ENCODE measurements at places on chromosomes 7 and 10.
A peak's percentile ranks its signal among the peaks of the same experiment; 100 is the strongest.

- DNase-seq: no peak
Observed at GRCh38 chr7:123615344-123615743, 13.7 kb downstream of the ASB15 start.

GRCh38 chr10:3647074-3647473 lies 137.9 kb downstream of the KLF6 start:
- DNase-seq: no peak

DNA sequence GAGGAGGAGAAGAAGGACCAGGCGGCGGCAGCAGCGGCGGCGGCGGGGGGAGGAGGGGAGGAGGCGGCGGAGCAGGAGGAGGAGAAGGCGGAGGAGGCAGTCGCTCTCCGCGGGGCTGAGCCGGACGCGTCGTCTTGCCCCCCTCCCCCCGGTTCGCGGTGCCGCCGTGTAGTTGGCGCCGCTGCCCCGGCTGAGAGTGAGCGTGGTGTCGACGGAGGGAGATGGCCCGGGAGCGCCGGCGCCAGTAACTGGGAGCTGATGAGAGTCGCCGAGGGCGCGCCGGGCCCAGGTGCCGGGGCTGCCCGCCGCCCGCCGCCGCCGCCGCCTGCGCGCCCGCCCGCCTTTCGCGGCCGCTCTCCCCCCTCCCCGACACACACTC lies 257 bp downstream of the WAC start:
- no peak for DNase-seq

GRCh38 chr10:59265141-59265540 lies 88.7 kb downstream of the PHYHIPL start:
- no peak for DNase-seq

DNA sequence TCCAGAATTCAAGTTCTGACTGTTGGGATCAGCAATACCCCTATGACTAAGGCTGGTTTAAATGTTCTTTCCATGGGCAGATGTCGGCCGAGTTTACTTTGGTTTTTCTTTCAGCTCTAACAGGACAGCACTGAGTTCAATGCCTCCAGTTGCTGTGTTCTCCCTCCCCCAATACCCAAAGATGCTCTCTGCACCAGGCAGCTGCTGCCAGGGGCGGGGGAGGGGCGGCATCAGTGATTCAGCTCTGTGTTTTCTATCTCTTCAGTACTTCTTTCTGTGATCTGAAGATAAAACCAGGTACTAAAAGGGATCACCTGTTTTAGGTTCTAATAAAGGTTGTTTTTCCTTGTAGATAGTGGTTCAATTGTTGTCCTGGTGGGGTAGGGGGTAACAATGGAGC lies 576.7 kb upstream of the POT1 start:
- no peak for DNase-seq

DNA sequence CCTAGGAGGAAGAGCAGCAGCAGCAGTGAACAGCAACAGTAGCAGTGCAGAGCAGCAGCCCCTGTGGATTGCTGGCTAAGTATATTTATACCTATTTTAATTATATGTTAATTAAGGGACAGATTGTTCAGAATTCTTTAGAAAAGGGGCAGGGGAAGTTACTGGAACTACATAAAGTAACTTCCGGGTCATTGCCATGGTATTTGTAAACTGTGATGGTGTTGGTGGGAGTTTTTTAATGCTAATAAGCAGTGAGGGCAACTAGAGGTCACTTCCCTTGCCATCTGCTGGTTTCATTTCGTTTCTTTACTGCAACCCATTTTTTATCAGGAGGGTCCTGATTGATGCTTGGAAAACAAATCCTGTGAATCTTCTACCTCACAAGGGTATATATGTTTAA lies 229.8 kb upstream of the PODXL start:
- no peak for DNase-seq

GRCh38 chr7:107332488-107333269 lies 137.2 kb upstream of the GPR22 start:
- no peak for DNase-seq

GRCh38 chr10:1860351-1860750 lies 123.0 kb upstream of the ADARB2 start:
- DNase-seq: peak; percentile 3
